Thymus (tissue), 14 donors: ENCODE measurements at places on chromosomes 7 and 10. TPM values are rescaled to one million over a fixed set of nuclear protein-coding genes. Genes with fewer than 3 reads are reported as not detected.

The ASAH2 gene
- polyA plus RNA-seq, result 0.18 TPM

The NCF1 gene
- polyA plus RNA-seq, result 12.5 TPM

The RPEL1 gene
- 0.02 TPM for polyA plus RNA-seq

The RGS10 gene
- 304 TPM for polyA plus RNA-seq

The PRR15 gene
- 0.39 TPM for polyA plus RNA-seq

The ATRNL1 gene
- polyA plus RNA-seq, result 0.84 TPM

The CDC14C gene
- not detected for polyA plus RNA-seq

The CPEB3 gene
- 1.8 TPM for polyA plus RNA-seq

The IFRD1 gene
- polyA plus RNA-seq, result 63.0 TPM

The LFNG gene
- 13.6 TPM for polyA plus RNA-seq

The SEC61A2 gene
- 12.3 TPM for polyA plus RNA-seq
